GM19239 (cell line): ENCODE measurements at places on chromosomes 4 and X.

DNA sequence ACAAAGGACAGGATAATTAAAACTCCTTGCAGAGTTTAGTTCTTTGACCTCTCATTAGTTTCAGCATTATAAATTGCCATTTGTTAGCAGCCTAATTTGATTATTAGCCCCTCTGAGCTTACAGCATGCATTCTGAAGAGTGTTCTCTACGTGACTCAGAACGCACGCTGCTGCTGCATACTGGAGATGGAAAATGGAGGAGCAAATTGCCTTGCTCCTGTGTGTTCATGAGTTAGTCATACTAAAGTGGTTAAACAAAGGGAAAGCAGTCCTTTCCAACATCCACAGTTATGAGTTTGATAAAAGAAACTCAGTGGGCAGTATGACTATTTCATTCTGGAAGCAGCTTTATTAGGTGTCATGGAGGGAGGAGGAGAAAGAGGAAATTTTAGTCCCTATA, 922.5 kb downstream of the RPA4 start:
- no peak for DNase-seq

DNA sequence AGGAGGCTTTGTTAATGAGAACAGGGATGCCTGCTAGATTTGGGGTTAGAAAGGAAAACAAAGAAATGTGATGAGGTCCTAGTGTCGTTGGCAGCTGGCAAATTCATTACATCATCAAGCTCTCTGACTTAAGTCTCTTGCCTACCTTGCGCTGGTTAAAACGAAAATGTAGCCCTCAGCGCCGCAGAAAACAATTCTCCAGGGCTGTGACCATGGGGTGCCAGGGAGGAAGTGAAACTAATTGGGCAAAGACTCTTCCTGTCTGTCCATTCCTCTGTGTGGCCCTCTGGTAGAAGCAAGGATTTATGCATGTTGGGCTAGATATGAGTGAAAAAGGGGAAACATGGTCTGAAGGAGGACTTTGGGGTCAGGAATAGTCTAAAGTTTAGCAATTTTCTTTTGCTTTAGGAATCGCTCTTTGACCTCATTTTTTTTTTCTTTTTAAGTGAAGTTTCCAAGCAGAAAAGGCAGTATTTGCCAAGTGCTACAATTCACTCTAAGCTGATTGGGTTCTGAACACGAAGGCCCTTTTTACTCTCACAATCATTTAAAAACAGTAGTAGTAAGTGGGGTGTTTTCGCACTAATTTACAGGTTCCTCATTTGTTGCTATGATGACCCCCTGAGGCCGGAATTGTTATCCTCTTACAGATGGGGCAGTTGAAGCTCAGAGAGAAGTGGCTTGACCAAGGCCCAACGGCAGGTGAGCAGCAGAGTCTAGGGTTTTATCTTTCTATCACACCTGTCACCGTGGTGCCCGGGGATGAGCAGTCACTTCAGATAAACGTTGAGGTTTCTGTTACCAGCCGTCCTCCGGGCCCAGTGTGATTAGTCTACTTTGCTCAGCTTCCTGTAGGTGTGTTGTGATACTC, 27.3 kb upstream of the CHRNA9 start:
- DNase-seq, result no peak

DNA sequence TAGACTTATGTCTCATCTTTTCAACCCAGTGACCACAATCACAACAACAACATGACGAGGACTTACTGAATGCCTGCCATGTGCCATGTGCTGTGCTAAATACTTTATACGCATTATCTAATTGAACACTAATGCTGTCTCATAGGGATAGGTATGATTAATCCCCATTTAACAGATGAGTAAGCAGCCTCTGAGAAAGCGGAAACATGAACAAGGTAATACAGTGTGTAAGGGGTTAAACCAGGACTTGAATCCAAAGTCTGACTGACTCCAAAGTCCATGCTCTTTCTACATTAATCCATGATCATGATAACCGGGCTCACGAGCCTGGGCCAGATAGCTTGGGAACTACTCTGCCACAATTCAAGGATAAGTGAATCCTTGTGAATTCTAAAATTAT, 105.3 kb upstream of the MBNL3 start:
- no peak for DNase-seq

DNA sequence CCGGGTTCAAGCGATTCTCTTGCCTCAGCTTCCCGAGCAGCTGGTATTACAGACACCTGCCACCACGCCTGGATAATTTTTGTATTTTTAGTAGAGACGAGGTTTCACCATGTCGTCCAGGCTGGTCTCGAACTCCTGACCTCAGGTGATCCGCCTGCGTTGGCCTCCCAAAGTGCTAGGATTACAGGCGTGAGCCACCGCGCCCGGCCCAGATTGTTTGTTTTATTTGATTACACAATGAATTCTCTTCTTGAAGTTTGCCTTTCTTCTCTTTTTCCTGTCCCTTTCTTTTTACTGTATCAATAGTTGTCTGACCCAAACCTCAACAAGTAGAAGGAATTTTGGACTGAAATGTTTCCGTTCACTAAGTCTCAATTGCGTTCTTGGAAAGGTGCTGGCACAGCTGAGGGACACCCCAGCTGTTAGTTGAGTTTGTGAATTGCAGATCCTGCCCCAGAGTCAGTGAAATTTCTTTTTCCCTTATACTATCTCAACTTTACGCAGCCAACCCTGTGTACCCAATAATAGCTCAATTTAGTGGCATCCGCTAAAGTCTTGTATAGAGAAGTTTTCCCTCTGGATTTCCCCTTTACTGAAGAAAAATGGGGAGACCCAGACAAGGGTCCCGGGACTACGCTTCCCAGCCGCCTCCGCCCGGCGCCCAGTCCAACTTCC, 639 bp upstream of the MTM1 start:
- no peak for DNase-seq

DNA sequence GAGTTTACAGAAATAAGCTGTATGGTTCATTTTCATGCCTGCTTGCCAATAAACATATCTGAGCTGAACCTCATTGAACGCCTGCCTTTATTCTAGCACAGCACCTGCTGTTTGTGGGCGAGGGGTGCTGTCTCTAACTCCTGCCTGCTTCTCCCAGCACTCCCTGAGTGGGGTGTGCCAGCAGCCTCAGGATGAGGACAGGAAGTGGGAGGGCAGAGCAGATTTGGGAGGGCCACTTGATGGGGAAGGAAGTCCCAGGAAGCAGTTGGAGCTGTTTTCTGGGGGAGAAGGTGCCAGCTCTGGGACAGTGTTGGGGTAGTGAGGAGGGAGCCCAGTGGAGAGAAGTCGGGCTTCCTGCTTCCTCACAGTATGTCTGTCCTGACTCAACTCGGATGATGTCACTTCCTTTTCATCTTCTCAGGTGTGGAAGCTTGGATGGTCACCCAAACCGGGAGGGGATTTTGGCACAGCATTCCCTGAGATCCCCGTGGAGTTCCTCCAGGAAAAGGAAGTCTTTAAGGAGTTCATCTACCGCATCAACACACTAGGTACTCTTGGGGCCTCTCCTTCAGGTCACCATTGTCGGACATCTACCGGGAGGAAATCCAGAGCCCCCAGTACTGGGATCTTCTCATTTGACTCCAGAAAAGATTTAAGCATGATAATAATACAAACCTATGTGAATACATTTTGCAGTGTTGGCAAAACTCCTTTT, 29.0 kb upstream of the MSANTD1 start:
- no peak for DNase-seq

GRCh38 chr4:4853371-4853823, 6.1 kb upstream of the MSX1 start:
- DNase-seq, result no peak

DNA sequence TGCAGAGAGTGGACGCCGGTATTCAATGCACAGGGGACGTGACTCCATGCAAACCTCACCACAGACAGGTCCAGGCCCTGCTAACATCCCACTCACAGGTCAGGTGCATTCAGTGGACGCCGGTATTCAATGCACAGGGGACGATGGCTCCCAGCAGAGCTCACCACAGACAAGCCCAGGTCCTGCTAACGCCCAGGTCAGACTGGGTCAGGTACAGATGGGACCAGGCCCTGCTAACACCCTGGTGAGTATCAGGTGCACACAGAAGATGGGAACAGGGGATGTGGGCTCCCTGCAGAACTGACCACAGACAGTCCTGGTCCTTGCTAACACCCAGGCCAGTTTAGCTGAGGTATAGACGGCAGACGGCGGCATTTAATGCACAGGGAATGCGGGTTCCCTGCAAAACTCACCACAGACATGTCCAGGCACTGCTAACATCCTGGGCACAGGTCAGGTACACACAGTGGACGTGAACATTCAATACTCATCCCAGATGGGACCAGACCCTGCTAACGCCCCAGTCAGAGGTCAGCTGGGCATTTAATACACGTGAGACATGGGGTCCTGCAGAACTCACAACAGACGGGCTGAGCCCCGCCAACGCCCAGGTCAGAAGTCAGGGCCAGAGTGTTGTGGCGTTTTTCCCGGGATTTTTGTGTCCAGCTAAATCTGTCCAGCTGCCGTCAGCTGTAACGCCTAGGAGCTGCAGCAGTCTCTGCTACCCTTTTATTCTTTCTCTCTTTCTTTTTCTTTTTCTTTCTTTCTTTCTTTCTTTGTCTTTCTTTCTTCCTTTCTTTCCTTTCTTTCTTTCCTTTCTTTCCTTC, 99.2 kb downstream of the SHOX start:
- no peak for DNase-seq

DNA sequence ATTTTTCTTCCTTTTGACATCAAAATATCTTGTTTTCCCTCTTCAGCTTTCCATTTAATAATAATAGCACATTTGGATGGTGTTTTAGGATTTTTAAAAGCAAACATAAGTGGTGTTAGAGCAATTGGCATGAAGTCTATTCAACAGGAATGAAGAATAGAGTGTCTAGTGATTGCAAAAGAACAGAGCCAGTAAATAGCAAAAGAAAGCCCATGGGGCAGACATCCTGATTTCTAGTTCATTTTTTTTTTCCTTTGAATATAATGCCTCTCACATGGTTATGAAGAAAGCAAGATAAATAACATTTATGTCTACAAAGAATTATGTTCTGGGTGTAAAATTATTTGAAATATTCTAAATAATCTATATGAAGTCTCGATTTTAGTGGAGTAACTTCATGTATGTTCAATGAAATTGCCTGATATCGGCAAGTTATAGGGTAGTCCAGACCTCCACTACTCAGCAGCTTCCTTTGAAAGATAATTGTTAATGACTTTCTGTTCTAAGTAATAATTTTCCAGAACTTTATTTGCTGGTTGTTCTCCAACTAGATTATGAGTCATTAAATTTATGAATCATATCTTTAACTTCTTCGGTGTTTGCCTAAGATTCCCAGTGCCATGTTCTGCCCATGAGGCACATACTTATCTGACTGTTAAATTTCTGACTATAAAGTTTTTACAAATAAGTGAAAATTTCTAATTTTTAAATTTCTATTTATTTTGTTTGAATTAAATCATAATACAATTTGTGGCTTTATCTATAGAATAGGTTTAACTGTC, 587.9 kb downstream of the TLL1 start:
- no peak for DNase-seq

GRCh38 chr4:16706251-16706650, 192.2 kb downstream of the LDB2 start:
- no peak for DNase-seq

GRCh38 chr4:148563684-148564083, 121.5 kb upstream of the NR3C2 start:
- no peak for DNase-seq

GRCh38 chr4:43778187-43778915, 670.3 kb downstream of the KCTD8 start:
- DNase-seq, result no peak
